ENCODE measurements at places on chromosomes 3 and 15.

DNA sequence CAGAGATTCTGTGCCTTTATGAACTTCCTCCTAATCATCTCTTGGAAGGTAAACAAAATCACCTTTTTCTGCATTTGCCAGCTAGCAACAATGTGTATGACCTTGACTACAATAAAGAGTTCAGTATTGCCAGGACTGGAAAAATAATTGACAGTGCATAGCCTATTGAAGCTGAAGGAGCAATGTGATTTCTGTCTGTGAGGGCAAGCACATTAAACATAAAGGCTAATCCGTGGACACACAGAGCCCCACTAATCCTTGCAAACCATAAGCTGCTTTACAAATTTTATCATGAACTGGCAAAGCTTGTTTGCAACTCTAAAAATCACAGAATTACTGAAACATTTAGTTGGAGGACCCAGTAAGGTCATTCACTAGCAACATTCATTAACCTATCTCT lies 563.8 kb downstream of the PYDC2 start:
- DNase-seq: no peak

- no peak for DNase-seq
Observed at GRCh38 chr15:49758456-49758855, 137.6 kb downstream of the DTWD1 start.

DNA sequence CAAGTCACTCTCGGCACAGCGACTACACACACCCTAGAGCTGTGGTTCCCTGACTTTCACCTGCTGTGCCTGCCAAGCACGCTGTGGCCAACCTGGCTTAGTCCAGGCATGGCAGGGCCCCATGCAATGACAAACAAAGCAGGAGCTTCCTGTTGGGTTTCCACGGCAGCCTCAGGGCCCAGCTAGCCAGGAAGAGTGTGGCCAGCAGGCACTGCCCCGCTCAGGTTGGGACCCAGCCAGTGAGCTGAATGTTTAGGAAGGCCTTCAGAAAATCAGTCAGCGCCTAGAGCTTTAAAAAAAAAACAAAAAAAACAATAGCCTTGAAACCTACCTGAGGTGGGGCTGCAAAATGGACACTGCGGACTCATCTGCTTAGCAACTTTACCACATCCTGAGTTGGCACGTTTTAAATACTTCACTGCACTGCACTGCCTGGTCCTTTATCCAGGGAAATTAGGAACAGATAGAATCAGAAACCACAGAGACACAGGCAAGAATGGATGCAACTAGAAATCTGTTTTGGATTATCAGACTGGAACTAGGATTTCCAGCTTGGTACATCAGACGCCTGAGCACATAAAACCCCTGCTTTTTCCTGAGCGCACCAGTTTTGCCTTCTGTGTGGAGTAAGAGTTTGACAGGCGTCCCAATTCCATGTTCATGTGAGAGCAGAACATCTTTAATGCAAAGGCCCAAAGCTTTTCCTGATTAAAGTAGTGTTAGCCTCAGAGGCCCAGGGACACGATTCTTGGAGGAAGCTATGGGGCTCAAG lies 36.2 kb upstream of the LDHAL6B start:
- DNase-seq: no peak

DNA sequence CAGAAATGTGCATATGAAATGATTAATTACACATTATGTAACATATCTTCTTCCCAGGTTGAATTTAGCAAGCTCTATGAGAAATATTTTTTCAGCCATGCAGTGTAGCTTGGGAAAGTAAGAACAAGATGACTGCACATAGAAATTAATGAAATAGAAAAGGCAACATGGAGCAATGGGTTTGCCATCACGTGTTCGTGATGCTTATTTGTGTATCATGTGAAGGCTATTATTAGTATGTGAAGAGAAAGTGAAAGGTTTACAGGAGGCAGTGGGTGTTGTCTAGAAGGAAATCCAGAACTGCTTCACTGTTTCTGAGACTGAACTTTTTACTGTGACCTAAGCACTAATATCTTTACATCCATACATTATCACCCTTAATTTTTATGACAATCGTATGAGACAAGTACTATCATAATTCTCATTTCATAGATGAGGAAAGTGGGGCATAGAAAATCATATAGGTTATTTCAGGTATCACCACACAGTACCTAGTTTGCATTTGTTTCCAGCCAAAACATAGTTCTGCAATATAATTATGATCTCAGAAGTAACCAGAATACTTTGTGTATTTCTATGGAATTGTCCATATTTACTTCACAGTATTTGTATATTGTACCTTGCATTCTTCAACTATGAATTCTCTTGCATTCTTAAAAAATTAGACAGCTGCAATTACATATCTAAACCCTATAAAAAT lies 14.9 kb downstream of the SERPINI1 start:
- no peak for DNase-seq

DNA sequence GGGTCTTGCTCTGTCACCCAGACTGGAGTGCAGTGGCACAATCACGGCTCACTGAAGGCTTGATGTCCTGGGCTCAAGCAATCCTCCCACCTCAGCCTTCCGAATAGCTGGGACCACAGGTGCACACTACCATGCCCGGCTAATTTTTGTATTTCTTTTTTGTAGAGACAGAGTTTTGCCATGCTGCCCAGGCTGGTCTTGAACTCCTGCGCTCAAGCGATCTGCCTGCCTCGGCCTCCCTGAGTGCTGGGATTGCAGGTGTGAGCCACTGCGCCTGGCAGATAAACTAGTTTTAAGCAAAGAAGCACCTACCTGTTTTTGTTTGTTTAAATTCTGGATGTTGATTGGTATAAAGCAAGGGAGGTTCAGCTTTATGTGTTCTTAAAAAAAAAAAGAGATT lies 170.6 kb upstream of the GOLIM4 start:
- DNase-seq: no peak

GRCh38 chr3:128063865-128064264 lies 11.6 kb downstream of the SEC61A1 start:
- no peak for DNase-seq

GRCh38 chr3:127815641-127816605 lies 6.4 kb downstream of the MGLL start:
- no peak for DNase-seq

DNA sequence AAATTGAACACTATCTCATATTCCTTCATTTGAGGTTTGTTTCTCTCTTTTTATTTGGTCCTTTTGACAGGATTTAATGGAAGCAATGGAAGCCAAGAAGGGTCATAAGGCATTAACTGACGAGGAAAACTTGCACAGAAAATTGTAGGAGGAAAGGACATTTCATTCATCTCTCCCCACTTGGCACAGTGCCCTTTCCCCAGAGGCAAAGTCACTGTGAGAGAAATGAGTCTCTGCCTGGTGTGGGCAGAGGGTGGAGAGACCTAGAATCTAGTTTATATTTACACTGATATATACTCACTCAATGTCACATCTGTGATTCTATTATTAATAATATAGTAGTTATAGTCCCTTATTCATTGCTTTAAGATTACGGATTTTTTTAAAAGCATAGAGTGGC lies 324.6 kb upstream of the IL12A start:
- DNase-seq: no peak

GRCh38 chr3:196712514-196713413 lies 587 bp downstream of the PIGX start:
- DNase-seq: peak; percentile 34

- DNase-seq: no peak
Observed at GRCh38 chr15:46556559-46557379, 921.9 kb downstream of the SQOR start.

DNA sequence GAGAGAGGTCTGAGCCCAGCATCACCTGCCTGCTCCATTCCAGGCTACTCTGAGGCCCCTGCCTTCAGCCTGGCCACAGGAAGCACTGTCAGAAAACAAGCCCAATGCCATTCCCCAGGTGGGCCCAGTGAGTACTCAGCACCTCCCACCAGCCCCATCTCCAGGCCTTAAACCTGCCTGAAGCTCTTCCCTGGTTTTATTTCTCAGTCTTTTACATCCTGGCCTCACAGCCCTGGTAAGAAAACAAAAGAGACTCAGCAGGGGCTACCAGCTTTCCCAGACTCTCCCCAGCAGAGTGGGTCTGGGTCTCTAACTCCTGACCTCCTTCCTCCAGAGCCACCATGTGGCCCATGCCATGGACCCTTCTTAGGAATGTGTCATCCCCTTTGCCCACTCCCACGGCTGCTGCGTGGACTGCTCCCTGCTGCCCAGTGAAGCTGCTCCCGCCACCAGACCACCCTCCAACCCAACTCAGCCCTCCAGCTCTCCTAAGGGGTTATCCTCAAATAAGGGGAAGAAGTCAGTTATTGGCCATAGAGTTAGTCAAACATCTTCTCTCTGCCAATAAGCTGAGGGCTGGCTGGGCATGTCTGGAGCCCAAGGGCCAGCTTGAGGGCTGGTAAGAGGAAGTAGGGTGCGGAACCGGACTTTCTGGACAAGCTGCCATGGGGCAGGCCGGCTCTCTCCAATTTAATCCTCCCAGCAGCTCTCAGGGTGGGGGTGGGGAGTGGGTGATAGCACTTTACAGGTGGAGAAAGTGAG lies 116.7 kb upstream of the LINGO1 start:
- DNase-seq: no peak

DNA sequence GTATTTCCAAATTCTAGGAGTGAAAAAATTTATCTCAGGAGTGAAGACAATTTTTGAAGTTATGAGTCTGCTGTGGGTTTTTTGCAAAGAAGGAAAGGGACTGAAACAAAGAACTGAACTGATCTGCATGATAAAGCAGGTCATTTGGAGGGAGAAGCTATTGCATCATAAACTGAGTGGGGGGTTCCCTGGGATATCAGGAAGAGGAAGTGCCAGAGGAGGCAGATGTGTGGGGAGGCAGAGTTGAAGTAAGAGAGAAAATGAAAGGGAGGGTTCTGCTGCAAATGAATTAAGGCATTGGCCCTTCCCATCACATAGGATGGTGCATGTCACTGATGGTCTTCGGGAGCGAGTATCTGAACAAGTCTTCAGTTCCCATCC lies 379.2 kb downstream of the VPS13C start:
- DNase-seq: no peak

DNA sequence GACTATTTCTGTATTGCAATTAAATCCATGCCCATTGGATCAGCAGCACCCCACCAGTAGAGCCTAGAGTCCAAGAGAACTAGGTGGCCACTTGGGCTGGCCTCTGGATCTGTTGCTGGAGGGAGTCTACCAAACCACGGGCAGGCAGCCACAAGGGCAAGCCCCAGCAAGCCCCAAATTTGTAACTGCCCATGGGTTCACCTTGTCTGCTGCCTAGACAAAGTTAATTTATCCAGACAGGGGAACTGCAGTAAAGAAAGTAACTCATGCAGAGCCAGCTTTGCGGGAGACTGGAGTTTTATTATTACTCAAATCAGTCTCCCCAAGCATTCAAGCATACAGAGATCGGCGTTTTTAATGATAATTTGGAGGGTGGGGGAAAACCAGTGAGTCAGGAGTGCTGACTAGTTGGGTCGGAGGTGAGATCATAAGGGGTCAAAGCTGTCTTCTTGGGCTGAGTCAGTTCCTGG lies 74.0 kb upstream of the TERB2 start:
- DNase-seq: no peak

GRCh38 chr3:38717355-38718240 lies 68.1 kb upstream of the SCN5A start:
- no peak for DNase-seq

- DNase-seq: no peak
Observed at GRCh38 chr15:60212536-60212935, 185.2 kb downstream of the ANXA2 start.

DNA sequence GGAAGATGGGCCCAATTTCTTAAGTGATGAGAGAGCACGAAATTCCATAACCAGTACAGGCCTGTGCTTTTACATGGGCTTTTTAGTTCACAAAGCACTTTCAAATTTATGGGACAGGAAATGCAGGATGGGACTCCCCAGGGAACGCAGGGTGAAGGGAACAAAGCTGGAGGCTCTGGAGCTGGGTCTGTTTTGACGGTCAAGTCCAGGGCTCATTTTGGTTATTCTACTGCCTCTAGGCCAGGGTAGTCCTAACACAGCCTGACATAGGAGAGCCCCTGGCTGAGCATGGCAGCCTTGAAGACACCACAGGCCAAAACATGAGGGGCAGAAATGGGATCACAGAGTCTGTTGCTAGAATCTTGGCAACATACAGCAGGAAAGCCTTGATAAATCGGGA lies 33.5 kb downstream of the HCLS1 start:
- DNase-seq: no peak

GRCh38 chr15:99015698-99016568 lies 8.3 kb upstream of the PGPEP1L start:
- DNase-seq: no peak

DNA sequence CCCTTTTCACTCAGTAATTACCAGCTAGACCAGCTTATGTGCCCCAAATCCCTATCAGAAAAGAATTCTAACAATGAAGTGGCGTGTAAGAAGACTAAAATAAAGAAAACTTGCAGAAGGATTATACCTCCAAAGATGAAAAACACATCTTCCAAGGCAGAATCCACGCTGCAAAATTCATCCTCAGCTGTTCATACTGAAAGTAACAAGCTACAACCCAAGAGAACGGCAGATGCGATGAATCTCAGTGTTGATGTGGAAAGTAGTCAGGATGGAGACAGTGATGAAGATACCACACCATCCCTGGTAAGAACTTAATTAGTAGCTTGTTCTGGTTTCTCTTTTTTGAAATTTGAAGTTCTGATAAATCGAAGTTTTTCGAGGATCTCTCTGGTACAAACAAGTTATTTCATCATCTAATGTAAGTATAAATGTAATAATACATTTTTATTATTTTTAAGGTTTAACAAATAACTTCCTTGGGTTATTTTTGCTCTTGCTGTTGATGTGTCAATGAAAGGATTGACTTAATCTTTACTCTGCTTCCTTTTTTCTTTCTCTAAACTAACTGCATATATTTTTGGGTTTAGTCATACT lies 1.4 kb downstream of the WDR76 start:
- no peak for DNase-seq

DNA sequence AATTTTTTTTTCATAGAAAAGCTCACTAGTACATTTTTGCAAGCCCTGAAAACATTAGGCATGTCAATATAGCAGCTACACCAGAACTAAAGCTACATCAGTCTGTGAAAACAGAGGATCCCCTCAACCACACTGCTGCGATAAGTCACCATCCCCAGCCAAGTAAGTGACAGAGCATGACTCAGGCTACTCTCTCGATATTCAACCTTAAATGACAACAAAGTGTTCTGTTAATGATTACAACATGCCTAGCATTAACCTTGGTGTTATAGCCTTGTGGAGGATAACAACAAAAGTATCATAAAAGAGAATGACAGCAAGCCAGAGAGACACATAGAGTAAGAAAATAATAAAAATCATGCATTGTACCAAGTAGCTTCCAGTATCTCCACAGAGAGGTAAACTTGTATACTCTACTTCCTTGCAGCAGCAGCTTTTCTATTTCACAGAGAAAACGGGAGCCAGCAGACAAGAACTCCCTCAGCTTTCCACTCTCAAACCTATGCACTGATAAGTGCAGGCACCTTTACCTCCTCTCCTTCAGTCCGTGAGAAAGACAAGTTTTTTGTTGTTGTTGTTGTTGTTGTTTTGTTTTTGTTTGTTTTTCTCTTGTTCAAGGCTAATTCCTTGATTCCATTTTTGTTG lies 76.6 kb downstream of the GBE1 start:
- DNase-seq: no peak
